ENCODE measurements at places on chromosomes 7 and 10. TPM values are rescaled to one million over a fixed set of nuclear protein-coding genes. Genes with fewer than 3 reads are reported as not detected.

PLEKHS1 gene
- total RNA-seq = 0.09 TPM

HPSE2 gene
- total RNA-seq = not detected

MRLN gene
- total RNA-seq = not detected

CCDC201 gene
- 0.02 TPM for total RNA-seq

TDRD1 gene
- total RNA-seq = not detected

CTAGE8 gene
- not detected for total RNA-seq

AGR3 gene
- total RNA-seq = not detected

CBX3 gene
- total RNA-seq = 236 TPM

NXPH1 gene
- not detected for total RNA-seq

SLC26A4 gene
- 0.02 TPM for total RNA-seq

DTX2 gene
- total RNA-seq = 40.1 TPM

Measured in A549 treated with CORT108297 at 1 μM for 4 hours (cell line).